ENCODE measurements at places on chromosomes 3 and 15.

DNA sequence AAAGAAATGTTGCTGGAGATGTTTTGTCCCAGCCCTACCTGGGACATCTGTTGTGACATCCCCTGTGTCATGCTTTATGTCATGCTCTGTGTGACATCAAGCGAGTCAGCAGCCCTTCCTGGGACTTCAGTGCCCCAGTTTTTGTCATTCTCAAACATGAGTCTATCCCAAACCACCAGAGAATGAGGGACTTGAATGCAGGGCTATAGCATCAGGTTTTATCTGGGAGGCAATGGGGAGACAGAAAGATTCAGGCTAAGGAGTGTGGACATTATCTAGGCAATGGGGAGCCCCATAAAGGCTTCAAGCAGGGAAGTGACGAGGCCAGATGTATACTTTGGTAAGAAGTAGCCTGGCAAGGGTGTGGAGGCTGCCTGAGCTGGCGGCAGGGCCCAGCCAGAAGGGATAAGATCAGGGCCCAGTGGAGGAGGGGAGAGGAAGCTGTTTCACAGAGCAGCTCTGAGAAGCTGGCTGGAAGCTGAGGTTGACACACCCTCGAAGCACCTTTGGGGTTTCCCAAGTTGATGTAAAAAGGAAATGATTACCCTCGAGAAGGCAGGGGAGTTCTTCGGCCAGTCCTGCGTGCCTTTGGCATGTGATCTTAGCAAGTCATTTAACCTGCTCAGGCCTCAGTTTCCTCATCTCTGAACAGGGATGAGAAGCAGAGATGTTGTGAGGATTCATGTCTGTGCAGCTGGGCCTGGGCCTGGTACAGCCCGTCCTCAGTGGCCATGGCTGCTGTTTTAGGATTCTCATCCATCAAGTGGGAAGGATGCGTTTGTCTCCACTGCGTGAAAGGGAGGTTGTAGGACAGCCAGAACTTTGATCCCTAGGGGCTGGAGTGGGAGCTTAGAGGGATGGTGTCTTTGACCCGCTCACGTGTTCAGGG lies 34.3 kb downstream of the IRAK2 start:
- DNase-seq: peak; percentile 59

DNA sequence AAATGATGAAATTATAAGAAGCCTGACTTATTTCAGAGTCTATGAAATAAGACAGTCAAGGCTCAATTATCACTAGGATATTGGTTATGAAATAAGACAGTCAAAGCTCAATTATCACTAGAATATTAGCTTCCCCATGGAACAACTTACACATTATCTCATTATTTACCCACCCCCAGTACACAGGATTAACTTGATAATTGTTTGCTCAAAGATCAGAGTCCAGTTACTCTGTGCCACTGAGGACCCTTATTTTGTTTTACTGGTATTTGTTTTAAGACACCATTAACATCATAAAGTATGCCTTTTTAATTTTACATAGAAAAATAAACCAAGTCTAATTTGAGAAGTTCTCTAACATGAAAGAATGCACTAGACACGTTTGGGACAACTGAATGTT lies 225.4 kb downstream of the SI start:
- no peak for DNase-seq

GRCh38 chr15:31399544-31400171 lies 73.0 kb downstream of the KLF13 start:
- no peak for DNase-seq

DNA sequence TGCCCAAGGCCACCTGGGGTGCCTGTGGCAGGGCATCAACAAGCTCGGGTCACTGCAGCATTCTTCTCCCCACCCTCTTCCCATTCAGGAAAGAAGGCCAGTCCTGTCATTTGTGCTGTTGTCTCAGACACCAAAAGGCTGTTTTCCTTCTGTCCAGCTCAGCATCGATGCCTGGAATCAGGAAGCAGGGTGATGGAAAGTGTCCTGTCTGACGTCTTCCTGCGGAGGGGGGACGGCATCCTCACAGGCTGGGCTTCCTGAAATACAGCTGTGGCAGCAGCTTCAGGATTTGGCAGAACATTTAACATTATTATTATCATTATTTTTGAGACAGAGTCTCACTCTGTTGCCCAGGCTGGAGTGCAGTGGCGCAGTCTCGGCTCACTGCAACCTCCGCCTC lies 33.0 kb upstream of the ANKDD1A start:
- DNase-seq: no peak

DNA sequence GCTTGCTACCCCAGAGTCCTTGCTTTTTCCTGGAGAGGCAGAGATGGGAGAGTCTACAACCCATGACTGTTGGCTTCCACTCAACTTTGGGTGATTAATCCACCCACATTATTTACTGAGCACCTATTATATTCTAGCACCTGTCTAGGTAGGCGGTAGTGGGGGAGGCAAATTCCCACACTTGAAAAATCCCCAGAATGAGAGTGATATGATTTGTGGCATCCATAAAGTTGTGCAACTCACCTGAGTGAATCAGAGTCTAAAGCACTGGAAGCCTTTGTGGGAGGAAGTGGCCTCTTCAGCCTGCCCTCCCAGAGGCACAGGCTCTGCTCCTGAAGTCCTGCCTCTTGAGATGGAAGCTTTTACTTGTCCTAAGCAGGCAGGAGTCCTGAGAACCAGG lies 40.4 kb upstream of the CTNNB1 start:
- no peak for DNase-seq

- DNase-seq: no peak
Measured at GRCh38 chr3:39011191-39011736, 40.5 kb downstream of the SCN11A start.

DNA sequence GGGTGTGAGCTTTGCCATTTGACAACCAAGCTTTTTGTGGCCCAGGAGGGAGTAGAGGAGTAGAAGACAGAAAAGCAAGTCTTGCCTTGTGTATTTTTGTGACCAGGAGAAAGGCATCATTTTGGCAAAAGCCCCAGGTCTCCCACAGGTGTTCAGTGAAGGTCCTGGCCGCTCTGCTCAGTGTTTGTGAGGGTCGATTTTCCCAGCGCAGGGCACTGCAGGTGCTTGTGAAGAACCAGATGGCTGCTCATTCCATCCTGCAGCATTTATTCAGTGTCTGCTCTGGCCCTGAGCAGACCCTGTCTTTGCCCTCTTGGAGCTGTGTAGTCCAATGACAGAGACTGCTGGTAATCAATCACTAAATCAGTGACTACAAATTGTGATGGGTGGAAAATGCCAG lies 19.5 kb downstream of the TRAK1 start:
- DNase-seq: no peak

GRCh38 chr15:81304226-81304625 lies 19.7 kb downstream of the STARD5 start:
- DNase-seq: no peak

DNA sequence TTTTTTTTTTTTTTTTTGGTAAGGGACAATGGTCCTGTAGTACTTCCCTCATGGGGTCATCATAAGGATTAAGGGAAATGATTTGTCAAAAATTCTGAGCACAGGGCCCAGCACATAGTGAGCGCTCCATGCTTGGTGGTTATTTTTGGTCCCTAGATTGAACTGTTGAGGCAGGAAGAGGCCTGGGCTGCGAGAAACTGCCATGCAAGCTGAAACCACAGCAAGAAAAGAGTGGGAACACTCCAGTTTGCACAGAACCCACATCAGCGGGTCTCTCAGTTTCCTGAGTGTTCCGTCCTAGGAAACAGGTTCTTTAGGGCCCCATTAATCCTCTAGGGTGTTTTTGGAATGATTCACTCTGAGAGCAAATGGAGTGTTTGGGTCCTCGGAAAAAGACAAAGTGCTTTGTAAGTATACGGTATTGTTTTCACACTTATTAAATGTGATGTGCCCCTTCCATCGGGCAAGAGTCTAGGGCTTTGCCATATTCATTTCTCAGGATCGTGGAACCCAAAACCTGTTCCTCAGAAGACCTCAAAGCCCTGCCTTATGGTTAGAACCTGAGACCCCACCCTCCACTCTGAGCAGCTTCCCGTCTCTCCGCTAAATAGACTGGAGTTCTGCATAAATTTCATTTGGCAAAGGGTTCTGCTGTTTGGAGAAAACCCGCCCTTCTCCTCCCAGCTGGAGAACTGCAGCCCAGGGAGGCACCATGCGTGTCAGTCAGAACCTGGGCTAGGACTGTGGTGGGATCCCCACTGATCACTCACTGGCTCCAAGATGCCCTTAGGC lies 60.4 kb downstream of the SPSB4 start:
- no peak for DNase-seq

GRCh38 chr3:196620161-196620604 lies 19.3 kb upstream of the NRROS start:
- no peak for DNase-seq

- DNase-seq: no peak
Measured at GRCh38 chr3:188487652-188488051, 333.7 kb downstream of the LPP start.

DNA sequence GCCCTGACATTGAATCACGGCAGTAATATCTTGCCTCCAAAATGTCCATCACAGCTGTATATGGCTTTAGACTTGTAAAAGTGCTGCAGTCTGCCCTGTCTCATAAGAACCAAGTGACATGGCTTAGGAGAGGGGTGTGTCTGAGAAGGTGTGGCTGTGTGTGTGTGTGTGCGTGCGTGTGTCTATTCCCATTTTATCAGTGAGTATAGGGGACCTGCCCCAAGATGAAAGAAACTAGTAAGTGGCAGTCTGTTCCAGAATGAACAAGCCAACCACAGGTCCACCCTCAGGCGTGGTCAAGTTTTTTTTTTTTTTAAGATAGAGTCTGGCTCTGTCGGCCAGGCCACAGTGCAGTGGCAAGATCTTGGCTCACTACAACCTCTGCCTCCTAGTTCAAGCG lies 5.6 kb upstream of the RHOV start:
- DNase-seq: no peak

DNA sequence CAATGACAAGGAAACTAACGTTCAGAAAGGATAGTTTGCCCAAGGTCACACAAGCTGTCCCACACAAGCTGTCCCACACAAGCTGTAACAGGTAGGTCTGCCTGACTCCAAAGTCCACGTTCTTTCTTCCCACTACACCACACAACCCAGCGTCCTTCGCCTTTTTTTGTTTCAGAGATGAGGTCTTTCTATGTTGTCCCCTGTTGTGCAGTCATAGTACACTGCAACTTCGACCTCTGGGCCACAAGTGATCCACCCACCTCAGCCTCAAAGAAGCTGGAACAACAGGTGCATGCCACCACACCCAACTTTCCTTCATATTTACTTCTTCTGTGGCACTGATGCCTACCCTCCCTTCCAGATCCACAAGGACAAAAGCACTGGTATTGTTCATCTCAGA lies 21.4 kb downstream of the MB21D2 start:
- no peak for DNase-seq

- DNase-seq: no peak
Measured at GRCh38 chr15:34984889-34985630, 3.0 kb downstream of the ZNF770 start.

- DNase-seq: no peak
Measured at GRCh38 chr3:33016846-33017405, 65.5 kb downstream of the CCR4 start.

- no peak for DNase-seq
Measured at GRCh38 chr3:63193647-63194046, 84.5 kb upstream of the SYNPR start.

DNA sequence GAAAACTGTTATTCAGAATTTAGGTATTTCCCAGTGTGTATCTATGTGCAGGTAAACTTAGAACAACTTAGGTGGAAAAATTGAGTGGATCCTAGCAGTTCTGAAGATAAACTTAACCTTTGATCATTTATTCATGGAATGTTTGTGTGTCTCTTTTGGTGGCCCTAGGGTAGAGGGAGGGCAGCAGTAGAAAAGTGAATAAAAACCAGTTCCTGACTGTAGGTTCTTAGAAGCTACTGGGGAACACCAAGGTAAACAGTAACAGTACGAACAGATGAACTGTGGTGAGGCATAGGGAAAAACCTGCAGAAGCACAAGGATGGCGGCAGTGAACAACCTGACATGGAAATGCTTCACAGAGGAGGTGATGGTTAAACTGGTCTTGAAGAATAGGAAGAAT lies 2.5 kb downstream of the SNRK start:
- no peak for DNase-seq

DNA sequence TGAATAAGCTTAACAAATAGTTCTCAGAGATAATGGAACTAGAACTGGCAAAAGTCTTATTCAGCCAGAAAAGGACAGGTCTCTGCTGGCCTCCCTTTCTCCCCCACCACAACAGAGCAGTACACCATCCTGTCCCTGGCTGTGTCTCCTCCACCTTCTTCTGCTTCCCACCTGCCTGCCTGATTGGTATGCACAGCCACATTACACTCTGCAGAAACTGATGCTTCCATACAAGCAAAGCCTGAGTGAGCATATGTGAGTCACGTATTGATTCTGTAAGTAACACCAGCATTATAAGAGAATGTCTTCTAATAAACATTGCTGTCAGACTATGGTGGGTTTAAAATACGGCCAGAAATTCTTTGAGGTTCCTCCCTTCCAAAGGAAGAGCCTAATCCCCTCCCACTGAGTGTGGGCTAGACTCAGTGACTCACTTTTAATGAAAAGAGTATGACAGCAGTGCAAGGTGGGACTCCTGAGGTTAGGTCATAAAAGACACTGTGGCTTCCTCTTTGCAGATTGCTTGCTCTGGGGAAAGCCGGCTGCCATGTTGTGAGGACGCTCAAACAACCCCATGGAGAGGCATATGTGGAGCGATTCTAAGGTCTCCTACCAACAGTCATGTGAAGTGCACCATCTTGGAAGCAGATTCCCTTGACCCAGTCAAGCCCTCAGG lies 44.4 kb downstream of the ANXA2 start:
- no peak for DNase-seq

DNA sequence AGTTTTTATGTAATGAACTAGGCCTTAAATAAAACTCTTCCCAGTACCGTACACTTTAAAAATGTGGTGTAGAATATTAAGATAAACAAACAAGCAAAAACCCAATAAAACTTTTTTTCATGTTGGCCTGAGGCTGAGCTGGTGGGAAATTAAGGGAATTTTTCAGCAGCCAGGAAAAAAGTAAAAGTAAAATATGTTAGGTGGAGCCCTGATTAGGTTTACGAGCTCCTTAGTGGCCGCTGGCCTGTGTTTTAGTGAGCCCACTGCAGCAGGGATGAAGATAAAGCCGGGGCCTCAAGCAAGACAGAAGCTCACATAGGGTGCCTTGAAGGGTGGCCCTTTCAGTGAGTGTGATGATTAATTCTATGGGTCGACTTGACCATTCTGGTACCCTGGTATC lies 16.1 kb upstream of the ARL14 start:
- DNase-seq: no peak

Data from stimulated activated CD8-positive, alpha-beta memory T cell treated with anti-CD3 and anti-CD28 coated beads, Interleukin-7, amount 100 ng/mL, for 4 hours (primary cell).